ENCODE measurements at places on chromosomes 5 and 9. TPM values are rescaled to one million over a fixed set of nuclear protein-coding genes. Genes with fewer than 3 reads are reported as not detected.

DNA sequence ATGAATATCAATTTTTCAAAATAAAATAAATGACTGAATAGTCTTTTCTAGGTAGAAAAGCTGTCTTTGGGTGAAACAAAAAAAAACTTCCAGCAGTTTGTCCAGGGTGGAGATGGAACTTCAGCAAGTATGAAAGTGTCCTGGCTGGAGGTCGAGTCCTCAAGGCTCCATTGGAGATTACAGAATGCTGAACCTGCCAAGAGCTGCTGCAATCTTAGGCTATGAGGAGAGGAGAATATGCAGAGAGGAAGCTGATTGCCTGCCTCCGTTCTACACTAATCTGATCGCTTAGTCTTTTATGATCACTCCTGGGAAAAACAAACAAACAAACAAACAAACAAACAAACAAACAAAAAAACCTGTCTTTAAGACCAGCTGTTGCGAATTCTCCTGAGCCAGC, 50.6 kb downstream of the NREP start:
- H3K4me3 ChIP-seq = no peak overlapping the region
- H3K27ac ChIP-seq = peak overlapping the region; percentile 37
- H3K36me3 ChIP-seq = no peaks in the 10 kb centered on the region
- no peaks in the 10 kb centered on the region for H3K4me1 ChIP-seq

The NRG2 gene
- 0.64 TPM for total RNA-seq

DNA sequence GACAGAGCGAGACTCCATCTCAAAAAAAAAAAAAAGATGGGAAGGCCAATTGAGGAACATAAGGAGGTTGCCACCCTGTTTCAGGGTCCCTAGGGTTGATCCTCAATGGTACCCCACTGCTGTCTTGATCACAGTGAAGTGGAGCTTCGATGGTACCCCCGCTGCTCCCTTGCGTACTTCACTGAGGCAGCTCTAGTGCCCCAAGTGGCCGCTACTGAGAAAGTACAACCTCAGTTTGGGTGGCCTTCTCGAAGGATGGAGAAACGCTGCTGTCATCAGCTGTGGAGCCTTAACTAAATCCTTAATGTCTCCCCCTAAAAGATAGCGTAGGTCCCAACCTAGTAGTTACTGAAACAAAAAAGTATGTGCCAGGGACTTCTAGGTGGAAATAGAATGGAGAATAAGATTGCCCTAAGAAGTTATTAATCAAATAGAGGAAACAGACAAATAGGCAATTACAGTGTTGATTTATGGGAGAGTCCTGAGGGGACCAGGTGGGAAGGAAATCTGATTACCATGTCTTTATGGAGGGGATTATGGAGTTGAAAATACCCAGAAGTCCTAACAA, 6.3 kb downstream of the TESK1 start:
- peaks cover 2% of the 10 kb centered on the region for H3K36me3 ChIP-seq
- H3K27me3 ChIP-seq = peaks cover 41% of the 10 kb centered on the region
- peak; percentile 27 for DNase-seq
- no peak overlapping the region for H3K27ac ChIP-seq
- peaks cover 6% of the 10 kb centered on the region for H3K4me1 ChIP-seq

DNA sequence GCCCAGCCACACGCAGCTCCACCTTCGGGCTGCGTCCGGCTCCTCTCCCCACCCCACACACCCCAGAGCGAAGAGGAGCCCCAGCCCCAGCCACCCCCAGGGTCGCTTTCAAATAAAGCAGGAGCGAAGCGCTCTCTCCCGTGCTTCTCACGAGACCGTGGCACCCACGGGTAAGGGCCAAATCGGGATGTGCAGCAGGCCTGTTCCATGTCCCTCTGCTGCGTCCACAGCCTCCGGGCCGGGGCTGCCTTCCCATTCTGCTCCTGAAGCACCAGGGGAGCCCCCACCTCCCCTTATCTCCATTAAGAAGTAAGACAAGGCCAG, 59.8 kb downstream of the KCNT1 start:
- no peaks in the 10 kb centered on the region for H3K36me3 ChIP-seq
- H3K4me3 ChIP-seq = no peak overlapping the region
- H3K27ac ChIP-seq = peak overlapping the region; percentile 27
- DNase-seq = no peak
- H3K27me3 ChIP-seq = no peaks in the 10 kb centered on the region
- no peaks in the 10 kb centered on the region for H3K4me1 ChIP-seq

GRCh38 chr9:29211580-29212396, 1638.5 kb upstream of the C9orf72 start:
- H3K36me3 ChIP-seq = no peaks in the 10 kb centered on the region
- H3K27me3 ChIP-seq = peaks cover 72% of the 10 kb centered on the region
- peak; percentile 64 for DNase-seq
- H3K4me1 ChIP-seq = peaks cover 37% of the 10 kb centered on the region
- H3K27ac ChIP-seq = no peak overlapping the region
- H3K4me3 ChIP-seq = peak overlapping the region; percentile 88

DNA sequence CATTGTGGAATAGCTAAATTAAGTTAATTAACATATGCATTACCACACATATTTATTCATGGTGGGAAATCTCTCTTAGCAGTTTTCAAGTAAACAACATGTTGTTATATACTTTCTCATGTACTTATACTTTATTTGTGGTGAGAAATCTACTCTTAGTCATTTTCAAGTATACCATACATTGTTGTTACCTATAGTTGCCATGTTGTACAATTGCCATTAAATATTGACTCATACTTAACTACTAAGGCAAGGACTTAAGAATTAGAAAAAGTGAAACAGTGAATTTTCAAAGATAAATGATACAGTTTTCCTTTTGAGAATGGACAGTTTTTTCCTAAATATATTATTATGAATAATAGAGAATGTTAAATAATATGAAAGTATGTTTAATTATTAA, 27.7 kb downstream of the UGCG start:
- H3K36me3 ChIP-seq = peaks cover 7% of the 10 kb centered on the region
- no peak overlapping the region for H3K4me3 ChIP-seq
- H3K4me1 ChIP-seq = no peaks in the 10 kb centered on the region
- DNase-seq = no peak

- DNase-seq = no peak
- no peak overlapping the region for H3K4me3 ChIP-seq
- peaks cover 3% of the 10 kb centered on the region for H3K36me3 ChIP-seq
- no peak overlapping the region for H3K27ac ChIP-seq
Observed at GRCh38 chr9:104911032-104911607, 16.8 kb downstream of the ABCA1 start.

DNA sequence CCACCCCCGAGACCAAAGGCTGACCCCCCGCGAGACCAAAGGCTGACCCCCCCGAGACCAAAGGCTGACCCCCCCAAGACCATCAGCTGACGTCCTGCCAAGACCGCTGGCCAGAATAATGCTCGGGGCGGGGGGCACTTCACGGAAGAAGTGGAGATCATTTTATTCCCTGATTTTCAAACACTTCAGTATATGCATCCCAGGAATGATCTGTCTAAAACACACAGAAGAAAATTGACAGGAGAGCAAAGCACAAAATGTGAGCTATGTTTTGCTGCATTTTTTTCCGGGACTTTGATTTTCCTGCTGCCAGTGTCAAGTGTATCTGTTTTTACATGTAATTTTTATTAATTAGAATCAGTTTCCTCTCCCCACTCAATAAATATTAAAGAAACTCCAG, 67.1 kb downstream of the ADAMTS2 start:
- H3K27ac ChIP-seq = no peak overlapping the region
- DNase-seq = no peak
- no peaks in the 10 kb centered on the region for H3K27me3 ChIP-seq
- no peaks in the 10 kb centered on the region for H3K36me3 ChIP-seq
- H3K4me1 ChIP-seq = peaks cover 29% of the 10 kb centered on the region

DNA sequence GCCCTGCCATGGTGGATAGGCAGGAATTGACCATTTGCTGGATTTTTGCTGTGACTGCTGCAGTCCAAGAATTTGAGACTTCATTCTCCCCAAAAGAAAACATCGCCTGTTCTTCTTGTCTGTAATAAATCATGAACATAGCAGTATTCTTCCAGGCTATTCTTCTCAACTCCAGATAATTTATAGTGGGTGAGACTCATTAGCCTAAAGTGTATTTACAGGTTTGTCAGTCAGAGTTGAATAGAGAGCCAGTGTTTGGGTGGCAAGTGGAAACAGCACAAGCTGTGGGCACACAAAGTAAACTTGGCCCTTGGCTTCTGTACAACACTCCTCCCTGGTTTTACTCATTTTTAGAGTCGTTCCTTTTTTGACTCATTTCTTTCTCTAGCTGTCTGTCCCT, 128.2 kb upstream of the VCAN start:
- no peak overlapping the region for H3K4me3 ChIP-seq
- H3K27me3 ChIP-seq = no peaks in the 10 kb centered on the region
